ENCODE measurements at places on chromosomes 4 and X. TPM values are rescaled to one million over a fixed set of nuclear protein-coding genes. Genes with fewer than 3 reads are reported as not detected.

- no peak overlapping the region for H3K27ac ChIP-seq
- H3K27me3 ChIP-seq, result no peaks in the 10 kb centered on the region
- no peaks in the 10 kb centered on the region for H3K4me1 ChIP-seq
- DNase-seq, result no peak
- no peak overlapping the region for H3K4me3 ChIP-seq
These were observed 110.1 kb downstream of the LARP7 start for GRCh38 chr4:112747036-112747435.

DNA sequence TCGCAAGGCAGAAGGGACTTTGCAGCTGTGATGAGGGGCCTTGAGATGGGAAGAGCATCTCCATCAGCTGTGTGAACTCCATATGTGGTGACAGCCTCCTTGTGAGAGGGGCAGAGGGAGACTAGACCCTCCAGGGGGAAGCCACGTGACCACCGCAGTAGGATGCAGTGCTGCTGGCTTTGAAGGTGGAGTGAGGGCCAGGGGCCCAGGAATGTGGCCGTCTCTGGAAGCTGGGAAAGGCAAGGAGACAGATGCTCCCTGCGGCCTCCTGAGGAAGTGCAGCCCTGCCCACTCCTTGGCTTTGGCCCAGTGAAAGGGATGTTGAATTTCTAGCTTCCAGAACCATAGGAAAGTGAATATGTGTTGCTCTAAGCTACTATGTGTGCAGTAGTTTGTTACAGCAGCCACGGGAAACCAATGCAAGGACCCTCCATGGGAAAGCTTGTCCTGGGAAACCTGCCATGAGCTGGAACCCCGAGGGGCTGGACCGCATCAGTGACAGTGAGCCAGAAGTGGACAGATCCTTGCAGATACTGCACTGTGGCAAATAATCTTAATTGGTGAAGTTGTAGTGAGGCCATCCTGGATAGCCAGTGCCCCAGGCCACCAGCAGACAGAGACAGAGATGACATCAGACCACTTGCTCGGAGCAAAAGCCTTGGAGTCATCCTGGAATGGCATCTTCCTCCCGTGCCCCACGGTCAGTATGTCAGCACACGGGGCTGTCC is 35.4 kb upstream of the SORCS2 start:
- H3K4me1 ChIP-seq, result no peaks in the 10 kb centered on the region
- no peak for DNase-seq
- H3K36me3 ChIP-seq, result no peaks in the 10 kb centered on the region
- H3K4me3 ChIP-seq, result no peak overlapping the region
- no peak overlapping the region for H3K27ac ChIP-seq
- H3K27me3 ChIP-seq, result peaks cover 8% of the 10 kb centered on the region

The GIMD1 gene
- not detected for total RNA-seq

DNA sequence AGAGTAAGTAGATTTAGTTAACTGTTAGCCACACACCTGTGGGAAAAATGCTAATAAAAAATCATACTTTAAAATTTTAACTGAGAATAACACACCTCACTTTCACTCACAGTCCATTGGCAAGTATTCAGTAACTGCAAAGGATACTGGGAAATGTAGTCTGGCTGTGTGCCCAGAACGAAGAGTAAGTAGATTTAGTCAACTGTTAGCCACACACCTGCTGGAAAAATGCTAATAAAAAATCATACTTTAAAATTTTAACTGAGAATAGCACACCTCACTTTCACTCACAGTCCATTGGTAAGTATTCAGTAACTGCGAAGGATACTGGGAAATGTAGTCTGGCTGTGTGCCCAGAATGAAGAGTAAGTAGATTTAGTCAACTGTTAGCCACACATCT is 178.4 kb upstream of the NWD2 start:
- H3K4me1 ChIP-seq, result no peaks in the 10 kb centered on the region
- no peaks in the 10 kb centered on the region for H3K36me3 ChIP-seq
- no peak overlapping the region for H3K4me3 ChIP-seq
- DNase-seq, result no peak

- H3K4me3 ChIP-seq, result peak overlapping the region; percentile 36
- H3K4me1 ChIP-seq, result peaks cover 11% of the 10 kb centered on the region
- no peaks in the 10 kb centered on the region for H3K27me3 ChIP-seq
- H3K36me3 ChIP-seq, result no peaks in the 10 kb centered on the region
- DNase-seq, result no peak
- H3K27ac ChIP-seq, result no peak overlapping the region
These were observed 11.7 kb upstream of the BCOR start for GRCh38 chrX:40109288-40110008.

- no peak for DNase-seq
- H3K36me3 ChIP-seq, result no peaks in the 10 kb centered on the region
These were observed 56.1 kb upstream of the BRS3 start for GRCh38 chrX:136431625-136432024.

The ELK1 gene
- total RNA-seq, result 55.5 TPM

GRCh38 chr4:151409470-151410313 is 716 bp downstream of the FHIP1A start:
- peaks cover 17% of the 10 kb centered on the region for H3K4me1 ChIP-seq
- H3K36me3 ChIP-seq, result no peaks in the 10 kb centered on the region
- DNase-seq, result no peak
- no peak overlapping the region for H3K4me3 ChIP-seq

- no peak overlapping the region for H3K4me3 ChIP-seq
- H3K27me3 ChIP-seq, result no peaks in the 10 kb centered on the region
- H3K4me1 ChIP-seq, result no peaks in the 10 kb centered on the region
- no peak for DNase-seq
- no peak overlapping the region for H3K27ac ChIP-seq
- no peaks in the 10 kb centered on the region for H3K36me3 ChIP-seq
These were observed 48.7 kb upstream of the TLR3 start for GRCh38 chr4:186020106-186020792.

DNA sequence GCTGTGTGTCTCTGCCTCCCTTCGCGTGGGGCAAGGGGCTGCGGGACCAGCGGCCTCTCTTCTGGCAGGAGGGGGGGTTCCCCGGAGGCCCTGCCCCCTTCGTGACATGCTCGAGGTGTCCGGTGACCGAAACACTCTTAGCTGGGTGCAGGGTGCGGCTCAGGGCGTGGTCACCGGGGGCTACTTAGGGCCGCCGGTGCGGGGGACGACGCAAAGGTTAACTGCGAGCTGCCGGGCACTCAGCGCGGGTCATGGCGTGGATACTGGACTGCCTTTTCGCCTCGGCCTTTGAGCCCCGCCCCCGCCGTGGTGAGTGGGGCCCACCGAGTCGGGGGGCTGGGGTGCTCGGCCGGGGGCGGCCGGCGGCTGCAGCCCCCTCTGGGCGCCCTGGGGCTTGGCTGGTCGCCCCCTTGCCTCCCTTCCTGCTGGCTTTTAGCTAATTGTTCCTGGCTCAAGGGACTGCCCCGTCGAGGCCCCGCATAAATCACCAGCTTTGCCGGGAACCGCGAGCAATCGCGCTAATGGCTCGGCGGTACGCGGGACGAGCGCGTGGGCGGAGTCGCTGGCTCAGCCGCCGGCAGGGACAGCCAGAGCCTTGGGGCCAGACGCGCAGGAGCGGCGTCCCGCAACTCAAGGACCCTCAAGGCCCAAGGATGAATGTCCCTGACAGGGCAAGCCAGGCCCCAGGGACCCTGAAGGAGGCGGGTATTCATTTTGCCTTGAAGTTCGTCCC is at the start of gene ARHGAP36:
Gene ARHGAP36, plus strand, starts transcription at position 211 of the 733 bp plus-strand sequence. CDS start 23,320 bp downstream, outside the sequence.
- H3K4me3 ChIP-seq, result no peak within 1 kb of the TSS
- H3K36me3 ChIP-seq, result no peaks in the 10 kb centered on the region
- no peaks in the 10 kb centered on the region for H3K4me1 ChIP-seq
- no peaks in the 10 kb centered on the region for H3K27me3 ChIP-seq
- no peak within 1 kb of the TSS for H3K27ac ChIP-seq

GRCh38 chrX:22135994-22136684 is 104.0 kb downstream of the PHEX start:
- H3K4me1 ChIP-seq, result no peaks in the 10 kb centered on the region
- H3K27ac ChIP-seq, result no peak overlapping the region
- no peak overlapping the region for H3K4me3 ChIP-seq

DNA sequence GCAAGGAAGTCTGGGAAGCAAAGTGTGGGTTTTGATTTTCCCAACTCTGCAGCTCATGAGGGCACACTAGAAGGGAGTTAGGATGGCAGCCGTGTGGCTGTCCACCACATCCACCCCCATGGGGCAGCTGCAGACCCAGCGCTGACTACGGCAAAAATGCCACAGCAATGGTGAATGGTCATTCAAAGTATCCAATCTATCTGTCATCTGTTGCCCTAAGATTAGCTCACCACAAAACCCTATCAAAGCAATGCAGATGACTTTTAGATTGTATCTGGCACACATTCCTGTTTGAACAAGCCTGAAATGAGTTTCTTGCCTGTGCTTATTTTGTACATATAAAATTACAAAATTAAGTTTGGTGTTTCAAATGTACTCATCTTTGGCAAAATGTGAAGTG is 29.7 kb upstream of the HPSE start:
- H3K36me3 ChIP-seq, result no peaks in the 10 kb centered on the region
- no peak overlapping the region for H3K4me3 ChIP-seq
- H3K27me3 ChIP-seq, result no peaks in the 10 kb centered on the region
- DNase-seq, result no peak
- no peaks in the 10 kb centered on the region for H3K4me1 ChIP-seq
- no peak overlapping the region for H3K27ac ChIP-seq

DNA sequence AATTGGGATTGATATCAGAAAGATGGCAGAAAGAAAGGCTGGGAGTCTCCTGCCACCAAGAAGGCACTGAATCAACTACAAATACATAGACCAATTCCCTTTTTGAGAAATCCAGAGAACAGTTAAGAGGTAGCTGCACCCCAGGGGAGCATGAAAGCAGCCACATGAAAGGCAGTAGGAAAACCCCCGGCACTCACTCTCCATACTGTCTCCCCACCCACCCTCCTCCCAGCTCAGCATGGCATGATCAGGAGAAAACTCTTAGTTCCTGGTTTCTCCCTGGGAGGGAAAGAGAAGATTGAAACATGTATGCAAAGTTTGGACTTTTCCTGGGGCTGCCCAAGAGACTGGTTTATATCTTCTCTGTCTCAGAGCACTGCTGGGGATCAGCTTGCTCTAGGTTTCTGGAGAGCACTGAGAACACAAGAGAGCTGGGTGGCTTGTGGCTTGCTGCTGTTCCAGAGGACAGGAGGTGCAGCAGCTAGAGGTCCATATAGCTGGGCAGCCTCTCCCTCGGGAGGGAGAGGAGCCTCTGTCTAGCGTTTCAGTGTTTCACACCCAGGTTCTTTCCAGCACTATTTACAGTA is 305.7 kb downstream of the PDGFC start:
- no peak overlapping the region for H3K4me3 ChIP-seq
- H3K27me3 ChIP-seq, result no peaks in the 10 kb centered on the region
- peak; percentile 4 for DNase-seq
- no peak overlapping the region for H3K27ac ChIP-seq

The PIM2 gene
- total RNA-seq, result 30.4 TPM

DNA sequence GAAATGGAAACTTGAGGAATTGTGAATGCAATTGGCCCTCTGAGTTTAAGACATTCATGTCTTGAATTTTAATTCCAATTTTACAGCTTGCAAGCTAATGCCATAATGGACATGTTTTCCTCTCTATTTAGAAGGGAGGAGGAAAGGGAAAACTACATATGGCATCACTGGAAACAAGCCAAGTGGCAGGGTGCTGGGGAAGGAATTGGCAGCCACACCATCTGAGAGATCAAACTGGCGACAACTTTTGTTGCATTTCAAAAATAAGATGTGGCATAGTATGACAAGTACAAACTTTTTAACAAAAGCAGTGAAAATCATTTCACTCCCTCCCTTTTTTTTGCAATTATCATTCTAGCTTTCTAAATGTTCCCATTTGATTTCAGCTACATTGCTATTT is 615.6 kb downstream of the CENPC start:
- no peak overlapping the region for H3K4me3 ChIP-seq
- H3K27me3 ChIP-seq, result no peaks in the 10 kb centered on the region
- no peaks in the 10 kb centered on the region for H3K36me3 ChIP-seq
- no peak for DNase-seq
- no peak overlapping the region for H3K27ac ChIP-seq
- no peaks in the 10 kb centered on the region for H3K4me1 ChIP-seq

DNA sequence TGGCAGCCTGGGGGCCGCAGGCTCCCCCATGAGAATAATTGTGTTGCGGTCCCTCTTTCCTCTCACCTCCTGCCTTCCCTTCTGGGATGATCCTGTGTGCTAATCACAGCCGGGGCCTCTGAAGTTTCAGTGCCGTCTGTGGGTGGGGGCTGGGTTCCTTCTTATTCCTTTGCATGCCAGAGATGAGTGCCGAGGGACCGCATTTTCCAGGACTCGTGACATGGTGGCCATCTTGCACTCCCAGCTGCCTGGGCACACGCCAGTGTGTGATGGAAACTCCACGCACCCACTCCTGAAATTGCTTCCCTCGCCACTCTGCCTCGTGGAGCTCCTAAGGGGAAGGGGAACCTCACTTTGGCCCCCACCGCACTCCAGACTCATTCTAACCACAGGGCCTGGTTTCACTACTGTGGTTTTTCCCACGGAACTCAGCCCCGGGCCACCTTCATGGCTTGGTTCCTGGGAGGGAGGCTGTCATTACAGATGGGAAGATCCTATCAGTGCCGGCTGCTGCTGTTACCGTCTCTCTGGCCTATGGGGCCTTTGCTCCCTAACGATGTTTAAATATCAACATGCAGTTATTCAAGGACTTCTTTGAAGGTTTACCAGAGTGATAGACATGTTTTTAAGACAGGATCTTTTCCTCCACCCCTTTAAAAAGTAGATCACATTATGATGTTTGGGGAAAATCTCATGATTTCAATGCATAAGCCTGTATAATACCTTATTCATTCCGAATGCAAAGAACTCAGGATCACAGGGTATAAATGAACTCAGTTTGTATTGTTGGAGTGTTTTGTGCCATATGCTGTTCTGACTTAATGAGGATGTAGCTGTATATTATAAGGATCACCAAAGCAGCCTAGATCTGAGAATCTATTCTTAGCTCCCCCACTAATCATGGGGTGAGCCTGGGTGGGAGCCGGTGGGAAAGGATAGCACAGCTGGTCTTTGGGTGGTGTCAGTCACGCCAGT is 89.6 kb downstream of the SORCS2 start:
- no peak for DNase-seq
- H3K4me3 ChIP-seq, result no peak overlapping the region

DNA sequence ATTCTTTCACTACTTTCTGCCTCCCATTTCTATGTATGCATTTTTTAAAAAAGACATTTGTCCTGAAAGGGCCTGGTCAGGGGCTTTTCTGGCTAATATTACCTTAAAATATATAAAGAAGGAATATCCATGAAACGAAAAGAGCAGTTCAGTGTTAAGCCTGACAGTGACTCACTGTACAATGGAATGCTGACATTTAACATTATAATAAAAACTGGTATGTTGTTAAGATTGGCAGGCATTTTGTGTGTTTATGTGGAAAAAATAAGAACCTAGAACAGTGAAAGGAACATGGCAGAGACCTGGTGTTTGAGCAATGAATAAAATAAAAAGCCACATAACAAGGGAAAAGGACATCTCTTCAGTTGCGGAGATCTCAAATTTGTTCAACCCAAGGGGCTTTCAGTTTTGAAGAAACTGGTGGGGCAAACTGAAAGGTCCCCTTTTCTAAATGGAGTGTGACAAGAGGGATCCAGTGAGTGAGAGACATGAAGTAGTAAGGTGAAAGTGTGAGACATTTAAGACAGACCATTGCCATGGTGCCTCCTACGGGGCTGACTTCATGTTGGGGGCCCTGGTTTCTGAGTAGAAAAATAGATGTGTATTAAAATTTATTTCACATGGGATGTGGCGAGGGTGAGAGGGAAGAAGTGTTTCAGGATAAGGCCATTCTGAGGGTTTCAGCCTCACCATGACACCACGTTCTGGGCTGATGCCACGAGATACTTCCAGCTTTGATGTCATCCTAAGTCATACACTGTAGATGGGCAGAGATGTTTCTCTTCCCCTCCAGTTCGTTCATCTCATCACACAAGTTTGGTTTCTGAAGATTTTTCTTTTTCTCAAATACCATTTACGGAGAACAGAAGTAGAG is 324.9 kb downstream of the PPP3CA start:
- no peak for DNase-seq
- no peak overlapping the region for H3K4me3 ChIP-seq
- peaks cover 34% of the 10 kb centered on the region for H3K4me1 ChIP-seq
- H3K27ac ChIP-seq, result no peak overlapping the region

Measured in GM12878 (cell line).